Activated CD8-positive, alpha-beta memory T cell treated with anti-CD3 and anti-CD28 coated beads for 24 hours (primary cell): ENCODE measurements at places on chromosomes 1 and 21.

- DNase-seq: no peak
Observed at GRCh38 chr1:93394514-93394913, 48.8 kb downstream of the DR1 start.

DNA sequence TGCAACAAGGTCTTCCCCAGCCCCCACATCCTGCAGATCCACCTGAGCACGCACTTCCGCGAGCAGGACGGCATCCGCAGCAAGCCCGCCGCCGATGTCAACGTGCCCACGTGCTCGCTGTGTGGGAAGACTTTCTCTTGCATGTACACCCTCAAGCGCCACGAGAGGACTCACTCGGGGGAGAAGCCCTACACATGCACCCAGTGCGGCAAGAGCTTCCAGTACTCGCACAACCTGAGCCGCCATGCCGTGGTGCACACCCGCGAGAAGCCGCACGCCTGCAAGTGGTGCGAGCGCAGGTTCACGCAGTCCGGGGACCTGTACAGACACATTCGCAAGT lies 3.8 kb downstream of the ZBTB18 start:
- DNase-seq: peak; percentile 73

DNA sequence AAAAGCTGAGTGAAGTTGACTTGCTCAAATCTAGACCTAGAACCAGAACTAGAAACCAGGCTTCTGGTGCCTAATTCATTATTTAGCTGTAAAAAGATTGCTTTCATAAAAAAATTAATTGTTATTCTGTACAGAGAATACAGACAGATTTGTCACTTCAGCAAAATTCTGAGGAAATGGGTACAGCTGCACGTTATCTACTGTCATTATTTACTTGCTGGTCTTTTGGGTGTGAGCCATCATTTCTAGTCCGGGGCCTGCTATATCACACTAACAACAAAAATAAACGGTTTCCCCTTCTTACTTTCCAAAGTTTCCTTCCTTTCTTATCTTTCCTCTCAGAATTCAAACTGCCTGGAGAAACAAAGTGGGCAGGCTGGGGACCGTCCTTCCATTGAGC lies 68.3 kb downstream of the PTGER3 start:
- DNase-seq: no peak

- DNase-seq: peak; percentile 77
Observed at GRCh38 chr1:234725177-234726132, 115.5 kb upstream of the IRF2BP2 start.

GRCh38 chr1:15557594-15557993 lies 27.3 kb downstream of the AGMAT start:
- DNase-seq: no peak
